G401 (cell line): ENCODE measurements at places on chromosomes 16 and 17.

- DNase-seq: no peak
Observed at GRCh38 chr17:30315106-30315505, 18.8 kb downstream of the TMIGD1 start.

GRCh38 chr17:31738067-31738466, 121.0 kb downstream of the COPRS start:
- DNase-seq: no peak

GRCh38 chr16:30533146-30533522, 1.5 kb downstream of the ZNF747 start:
- no peak for DNase-seq

- no peak for DNase-seq
Observed at GRCh38 chr16:3751878-3752277, 34.6 kb upstream of the TRAP1 start.

GRCh38 chr16:22194707-22195444, 11.2 kb upstream of the EEF2K start:
- no peak for DNase-seq

- no peak for DNase-seq
Observed at GRCh38 chr17:80277751-80278671, 17.4 kb downstream of the RNF213 start.

- DNase-seq: no peak
Observed at GRCh38 chr17:45394091-45394490, 38.6 kb downstream of the ARHGAP27 start.

DNA sequence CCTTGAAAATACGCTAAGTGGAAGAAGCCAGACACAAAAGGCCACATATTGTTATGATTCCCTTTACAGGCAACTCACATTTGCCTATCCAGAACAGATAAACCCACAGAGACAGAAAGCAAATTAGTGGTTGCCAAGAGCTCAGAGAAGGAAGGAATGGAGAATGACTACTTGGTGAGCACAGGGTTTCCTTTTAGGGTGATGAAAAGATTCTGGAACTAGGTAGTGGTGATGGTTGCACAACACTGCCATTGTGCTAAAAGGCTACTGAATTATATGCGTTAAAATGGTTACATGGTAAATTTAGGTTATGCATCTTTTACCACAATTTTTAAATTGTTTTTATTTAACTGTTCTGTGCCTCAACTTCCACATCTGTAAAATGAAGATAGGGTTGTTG, 4.4 kb downstream of the COPRS start:
- DNase-seq: no peak
